NCI-H187 (cell line): ENCODE measurements at places on chromosomes 16 and 17.

DNA sequence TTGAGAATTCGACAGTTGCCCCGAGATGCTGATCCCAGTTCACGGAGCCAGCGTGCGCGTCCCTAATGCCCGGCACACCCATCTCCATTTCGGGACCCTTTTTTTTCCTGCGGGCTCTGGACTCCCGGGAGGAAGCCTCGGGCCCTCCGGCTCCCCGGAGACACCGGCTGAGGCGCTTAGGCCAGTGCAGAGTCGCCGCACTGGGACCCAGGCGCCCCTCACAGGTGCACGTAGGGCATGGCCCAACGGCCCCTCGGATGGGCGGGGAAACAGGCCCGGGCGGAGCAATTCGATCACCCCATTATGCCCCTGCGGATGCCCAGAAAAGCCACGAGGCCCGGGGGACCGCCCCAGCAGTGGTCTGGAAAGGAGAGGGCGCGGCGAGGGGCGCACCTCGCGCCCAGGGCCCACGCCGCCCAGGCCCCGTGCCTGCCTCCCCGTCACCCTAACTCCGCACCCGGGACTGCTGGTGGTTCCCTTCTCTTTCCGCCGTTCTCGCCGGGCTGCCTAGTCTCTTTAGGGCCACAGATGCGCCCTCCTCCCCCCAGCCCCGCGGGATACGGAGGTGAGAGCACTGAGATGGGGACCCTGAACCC, 18.5 kb upstream of the ZFHX3 start:
- DNase-seq: no peak

GRCh38 chr17:11622492-11622891, 24.2 kb downstream of the DNAH9 start:
- DNase-seq: no peak

- DNase-seq: no peak
Measured at GRCh38 chr17:75983501-75984181, 4.6 kb downstream of the TEN1 start.

GRCh38 chr16:23874613-23875294, 39.0 kb downstream of the PRKCB start:
- DNase-seq: no peak

DNA sequence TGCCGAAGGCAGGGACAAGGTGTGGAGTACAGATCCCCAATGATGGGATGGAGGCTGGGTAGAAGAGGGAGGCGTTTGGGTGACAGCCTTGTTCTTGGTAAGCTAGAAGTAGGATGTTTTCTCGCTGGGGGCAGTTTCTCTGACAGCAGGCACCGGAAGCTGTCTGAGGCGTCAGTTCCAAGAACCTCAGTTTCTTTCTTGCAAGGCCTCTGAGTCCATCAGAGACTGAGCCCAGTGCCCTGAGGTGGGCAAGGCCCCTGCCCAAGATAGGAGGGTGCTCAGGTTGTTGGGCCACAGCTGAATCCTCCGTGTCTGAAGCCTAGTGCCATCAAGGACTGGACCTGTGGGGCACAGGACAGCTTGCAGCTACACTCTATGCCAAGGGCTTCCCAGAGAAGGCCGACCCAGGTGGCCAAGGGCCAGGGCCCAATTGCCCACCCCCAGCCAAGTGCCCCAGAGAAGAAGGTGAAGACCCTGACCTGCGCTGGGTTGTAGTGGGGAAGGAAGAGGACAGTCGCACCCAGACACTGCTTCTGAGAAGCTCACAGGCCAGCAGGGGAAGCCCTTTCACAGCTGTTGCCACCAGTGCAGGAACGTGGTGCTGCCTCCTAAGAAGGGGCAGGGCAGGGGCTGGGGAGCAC, 13.1 kb downstream of the CYB5D2 start:
- DNase-seq: no peak

GRCh38 chr16:596736-597060, 6.8 kb downstream of the RAB40C start:
- no peak for DNase-seq

- DNase-seq: no peak
Measured at GRCh38 chr16:12240036-12240435, 263.5 kb downstream of the SNX29 start.

DNA sequence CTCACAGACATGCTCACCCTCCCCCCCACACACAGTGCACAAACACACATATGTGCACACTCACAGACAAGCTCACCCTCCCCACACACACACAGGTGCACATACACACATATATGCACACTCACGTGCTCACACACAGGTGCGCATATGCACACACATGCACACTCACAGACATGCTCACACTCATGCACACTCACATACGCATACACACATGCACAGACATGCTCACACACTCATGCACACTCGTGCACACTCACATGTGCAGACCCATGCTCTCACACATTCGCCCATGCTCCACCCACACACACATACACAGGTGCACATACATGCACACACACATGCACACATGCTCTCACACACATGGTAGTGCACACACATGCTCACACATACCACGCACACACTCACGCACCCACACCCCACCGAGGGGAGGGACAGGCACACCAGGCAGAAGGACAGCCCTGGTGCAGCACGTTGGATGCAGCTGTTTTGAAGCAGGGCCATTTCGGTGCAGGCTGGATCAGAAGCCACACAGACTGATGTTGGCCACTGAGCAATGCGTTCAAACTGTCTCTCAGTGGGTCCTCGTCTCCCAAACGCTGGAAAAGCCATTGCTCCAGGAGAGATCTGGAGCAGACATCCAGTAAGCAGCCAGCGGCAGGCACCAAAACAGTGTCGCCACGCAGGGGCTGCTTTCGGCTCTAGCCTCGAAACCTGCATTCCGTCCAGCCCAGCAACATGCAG, 86.2 kb upstream of the ZNF469 start:
- DNase-seq: no peak

DNA sequence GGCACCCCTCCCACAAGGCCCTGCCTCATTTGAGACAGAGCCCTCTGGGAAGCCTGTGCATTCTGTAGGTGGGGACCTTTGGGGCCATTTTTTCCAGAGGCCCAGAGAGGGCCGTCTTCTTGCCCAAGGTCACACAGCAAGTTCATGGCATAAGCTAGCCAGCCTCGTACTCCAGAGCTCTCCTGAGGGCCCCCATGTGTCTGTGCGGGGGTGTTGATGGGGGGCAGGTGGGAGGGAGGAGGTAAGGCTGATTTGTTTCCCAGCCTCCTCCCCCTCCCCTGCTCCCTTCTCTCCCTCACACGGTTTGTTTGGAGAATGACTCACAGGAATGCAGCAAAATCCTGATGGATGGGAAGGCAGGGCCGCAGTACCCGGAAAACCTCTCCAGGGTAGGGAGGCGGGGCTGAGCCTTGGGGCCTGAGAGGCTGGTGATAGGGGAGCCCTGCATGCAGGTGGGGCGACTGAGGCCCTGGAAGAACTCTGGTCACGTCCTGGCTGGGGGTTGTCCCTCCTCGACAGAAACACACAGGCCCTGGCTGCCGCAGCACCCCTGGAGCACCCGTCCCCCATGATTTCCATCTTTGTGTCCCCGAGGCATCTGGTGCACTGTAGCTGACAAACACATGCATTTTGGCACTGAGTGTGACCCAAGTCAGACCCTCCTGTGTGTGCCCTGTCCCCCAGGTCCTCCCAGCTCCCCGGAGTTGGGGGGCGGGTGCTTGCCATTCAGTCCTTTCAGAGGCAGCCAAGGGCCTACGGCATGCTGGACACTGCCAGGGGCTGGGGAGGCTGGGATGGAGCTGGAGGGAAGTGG, 29.7 kb downstream of the RAI1 start:
- no peak for DNase-seq

DNA sequence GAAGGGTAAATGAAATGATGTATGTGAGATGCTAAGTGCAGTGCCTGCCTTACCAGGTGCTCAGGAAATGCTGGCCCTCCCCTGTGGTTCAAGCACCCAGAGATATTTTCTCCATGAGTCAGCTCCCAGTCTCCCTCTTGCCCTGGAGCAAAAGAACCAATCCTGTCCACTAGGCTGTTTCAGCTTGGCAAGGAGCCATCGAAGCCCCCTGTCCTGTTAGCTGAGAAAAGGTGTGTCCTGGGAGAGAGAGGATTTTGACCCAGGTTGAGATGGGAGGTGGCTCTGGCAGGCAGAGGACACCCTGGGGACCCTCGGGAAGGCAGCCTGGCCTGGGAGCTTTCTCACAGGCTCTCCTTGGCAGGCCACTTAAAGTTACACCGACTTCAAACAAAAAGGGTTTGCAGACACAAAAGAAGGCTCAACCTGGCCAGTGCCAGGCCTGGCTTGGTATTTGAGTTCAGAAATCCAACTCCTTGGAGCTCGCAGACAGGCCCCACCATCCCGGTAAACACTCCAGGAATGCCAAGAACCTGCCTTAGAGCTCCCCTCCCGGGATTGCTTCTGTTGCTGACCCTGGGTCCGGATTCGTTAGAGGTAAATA, 29.6 kb downstream of the NTN1 start:
- no peak for DNase-seq

GRCh38 chr16:3762107-3762750, 44.9 kb upstream of the TRAP1 start:
- DNase-seq: no peak

GRCh38 chr16:77289331-77289809, 90.2 kb downstream of the SYCE1L start:
- no peak for DNase-seq

GRCh38 chr16:27436921-27437650, 35.1 kb downstream of the IL21R start:
- DNase-seq: no peak

- DNase-seq: no peak
Measured at GRCh38 chr17:6651919-6652452, 424 bp downstream of the C17orf100 start.

GRCh38 chr16:88662222-88662842, 559 bp downstream of the MVD start:
- DNase-seq: no peak

- no peak for DNase-seq
Measured at GRCh38 chr17:27954548-27955495, 61.7 kb upstream of the LYRM9 start.
